ENCODE measurements at places on chromosomes 1 and 21. TPM values are rescaled to one million over a fixed set of nuclear protein-coding genes. Genes with fewer than 3 reads are reported as not detected.

DNA sequence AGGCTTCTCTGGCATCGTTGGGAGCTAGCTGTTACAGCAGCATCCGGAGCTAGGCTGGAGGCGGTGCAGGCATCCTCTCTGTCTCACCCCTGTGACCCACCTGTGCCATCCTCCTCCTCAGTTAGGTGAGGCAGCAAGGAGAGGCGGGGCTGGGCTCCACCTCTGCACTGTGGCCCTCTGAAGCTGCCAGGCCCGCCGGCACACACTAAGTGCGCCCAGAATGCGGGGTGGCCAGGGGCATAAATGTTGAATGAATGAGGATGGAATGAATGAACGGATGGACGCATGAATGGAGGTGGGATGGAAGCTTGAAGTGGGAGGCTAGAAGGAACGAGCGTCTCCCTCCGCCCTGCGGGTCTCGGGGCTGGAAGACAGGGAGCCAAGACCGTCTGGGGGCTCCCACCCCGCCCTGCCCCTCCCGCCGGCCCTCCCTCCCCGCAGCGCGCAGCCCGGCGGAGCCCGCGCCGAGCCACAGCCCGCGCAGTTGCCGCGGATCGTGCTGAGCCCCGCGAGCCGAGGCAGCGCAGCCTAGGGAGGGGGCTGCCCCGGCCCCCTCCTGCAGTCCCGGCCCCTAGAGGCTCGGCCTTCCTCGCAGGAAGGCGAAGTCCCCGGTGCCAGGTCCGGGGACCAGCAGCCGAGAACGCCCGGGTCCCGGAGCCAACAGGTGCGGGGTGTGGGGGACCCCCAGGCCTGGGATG, at the start of gene HCRTR1:
Gene HCRTR1 (plus strand): TSS at position 472 of the 698 bp plus-strand sequence. CDS start 1,504 bp downstream, outside the sequence.
- no peaks in the 10 kb centered on the region for H3K4me1 ChIP-seq
- H3K27me3 ChIP-seq: no peaks in the 10 kb centered on the region
- peak within 1 kb of the TSS; percentile 59 for H3K4me3 ChIP-seq
- no peaks in the 10 kb centered on the region for H3K36me3 ChIP-seq
- no peak for DNase-seq

DNA sequence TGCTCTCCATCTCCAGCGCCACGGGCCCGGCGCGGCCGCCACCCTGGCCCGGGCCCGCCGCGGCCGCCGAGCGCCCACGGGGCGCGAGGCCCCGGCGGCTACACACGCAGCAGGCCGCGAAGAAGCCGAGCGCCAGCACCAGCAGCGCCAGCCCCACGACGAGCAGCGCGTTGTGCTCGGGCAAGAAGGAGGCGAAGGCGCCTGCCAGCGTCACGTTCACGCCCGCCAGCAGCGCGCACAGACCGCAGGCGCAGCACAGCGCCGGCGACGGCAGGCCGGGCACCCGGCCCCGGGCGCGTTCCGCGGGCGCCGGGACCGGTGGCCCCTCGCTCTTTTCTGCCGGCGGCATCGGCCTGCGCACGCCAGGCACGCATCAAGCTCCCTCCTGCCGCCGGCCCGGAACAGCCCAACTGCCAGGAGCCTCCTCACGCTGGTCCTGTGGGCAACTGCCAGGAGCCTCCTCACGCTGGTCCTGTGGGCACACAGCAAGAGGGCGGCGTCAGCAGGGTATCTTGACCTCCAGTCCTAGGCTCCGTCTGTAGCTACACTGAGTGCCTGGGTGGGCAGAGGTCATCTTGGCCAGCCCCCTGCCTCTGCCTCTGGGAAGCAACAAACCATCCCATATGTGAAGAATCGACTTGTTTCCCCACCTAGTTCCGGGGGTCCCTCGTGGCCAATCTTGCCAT, 18.1 kb downstream of the KNCN start:
- H3K4me1 ChIP-seq: no peaks in the 10 kb centered on the region
- H3K27me3 ChIP-seq: no peaks in the 10 kb centered on the region
- peak overlapping the region; percentile 34 for H3K4me3 ChIP-seq
- DNase-seq: no peak
- no peak overlapping the region for H3K27ac ChIP-seq

AVPR1B gene
- total RNA-seq: not detected

GRCh38 chr1:221414772-221415539, 326.9 kb downstream of the DUSP10 start:
- H3K36me3 ChIP-seq: no peaks in the 10 kb centered on the region
- no peaks in the 10 kb centered on the region for H3K4me1 ChIP-seq
- no peak for DNase-seq
- H3K27me3 ChIP-seq: no peaks in the 10 kb centered on the region
- H3K4me3 ChIP-seq: no peak overlapping the region

- no peaks in the 10 kb centered on the region for H3K4me1 ChIP-seq
- no peaks in the 10 kb centered on the region for H3K36me3 ChIP-seq
- DNase-seq: no peak
- H3K27ac ChIP-seq: no peak overlapping the region
- no peak overlapping the region for H3K4me3 ChIP-seq
Measured at GRCh38 chr1:87935130-87935529, 606.5 kb downstream of the LMO4 start.

SLC35E2B gene
- 26.1 TPM for total RNA-seq

DNA sequence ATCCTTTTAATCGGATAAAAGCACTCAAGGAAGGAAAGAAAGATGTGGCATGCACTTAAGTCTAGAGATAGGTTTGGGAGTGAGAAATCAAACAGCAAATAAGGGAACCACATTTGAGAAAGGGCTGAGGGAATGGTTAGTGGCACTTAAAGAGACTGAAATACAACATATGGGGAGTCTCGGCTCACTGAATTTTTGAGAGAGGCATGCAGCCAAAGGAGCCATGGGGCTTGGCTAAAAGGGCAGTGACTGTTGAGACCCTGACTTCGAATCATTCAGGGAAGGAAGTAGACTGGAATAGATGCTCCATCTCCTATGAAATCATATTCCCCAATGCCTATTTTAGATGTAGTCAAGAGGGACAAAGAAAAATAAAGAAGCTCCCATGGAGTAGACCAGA, 58.3 kb upstream of the HAO2 start:
- H3K4me3 ChIP-seq: no peak overlapping the region
- DNase-seq: no peak
- no peaks in the 10 kb centered on the region for H3K27me3 ChIP-seq

DNA sequence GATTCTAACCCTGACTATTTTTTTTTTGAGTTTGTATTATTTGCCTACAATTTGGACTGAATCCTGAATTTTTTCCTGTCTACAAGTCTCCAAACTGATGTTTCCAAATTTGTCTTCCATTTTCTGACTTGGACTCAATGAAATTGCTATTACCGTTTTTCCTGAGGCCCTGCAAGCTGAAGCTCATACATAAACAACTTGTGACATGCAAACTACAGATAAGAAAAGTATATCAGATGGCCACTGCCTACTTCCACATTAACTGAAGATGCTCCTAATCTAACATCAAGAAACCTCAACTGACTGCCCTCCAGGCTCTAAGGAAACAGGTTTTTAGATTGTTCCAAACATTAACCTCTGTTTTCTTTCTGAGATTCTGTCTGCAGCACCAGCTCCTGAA, 51.1 kb upstream of the KLHDC7A start:
- H3K36me3 ChIP-seq: no peaks in the 10 kb centered on the region
- no peak overlapping the region for H3K4me3 ChIP-seq
- no peak overlapping the region for H3K27ac ChIP-seq
- DNase-seq: no peak

DNA sequence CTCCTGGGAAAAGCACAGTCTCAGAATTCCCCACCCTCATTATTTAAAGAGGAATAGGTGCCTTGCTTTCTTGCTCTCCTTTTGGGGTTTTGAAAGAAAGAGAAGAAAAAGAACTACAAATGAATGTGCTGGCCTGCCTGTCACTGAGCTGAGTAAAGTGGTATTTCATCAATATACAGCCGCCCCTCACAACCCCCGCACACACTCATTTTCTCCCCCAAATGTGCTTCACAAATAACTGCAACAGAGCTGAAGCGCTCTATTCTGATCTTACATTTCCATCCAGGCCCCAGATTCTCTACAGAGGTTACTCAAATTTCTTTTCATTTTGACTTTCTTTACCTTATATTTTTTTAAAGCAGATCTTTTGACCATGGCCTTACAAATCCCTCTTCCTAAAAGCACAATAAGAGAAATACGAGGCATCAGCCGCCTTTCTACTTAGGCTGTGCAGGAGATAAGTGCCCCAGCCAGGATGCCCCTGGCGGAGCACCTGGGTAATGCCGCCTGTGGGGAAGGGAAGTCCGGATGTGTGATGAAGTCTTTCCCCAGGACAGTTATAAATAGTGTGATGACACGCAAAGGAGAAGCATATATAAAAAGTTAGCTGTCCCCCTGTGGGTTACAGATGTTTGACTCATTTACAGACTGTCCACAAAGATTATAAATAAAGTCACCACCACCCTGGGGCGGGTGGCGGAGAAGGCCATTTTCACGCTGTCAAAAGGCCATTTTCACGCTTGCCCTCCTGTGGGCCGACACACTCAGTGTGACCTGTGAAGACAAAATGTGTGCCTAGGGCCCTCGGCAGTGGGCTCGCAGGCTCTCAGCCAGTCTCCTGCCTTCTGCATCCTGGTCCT, 6.5 kb downstream of the KCNN3 start:
- no peaks in the 10 kb centered on the region for H3K36me3 ChIP-seq
- H3K27me3 ChIP-seq: peaks cover 2% of the 10 kb centered on the region
- no peak overlapping the region for H3K4me3 ChIP-seq
- peak; percentile 57 for DNase-seq
- no peaks in the 10 kb centered on the region for H3K4me1 ChIP-seq

TRIM67 gene
- total RNA-seq: 0.58 TPM

DNA sequence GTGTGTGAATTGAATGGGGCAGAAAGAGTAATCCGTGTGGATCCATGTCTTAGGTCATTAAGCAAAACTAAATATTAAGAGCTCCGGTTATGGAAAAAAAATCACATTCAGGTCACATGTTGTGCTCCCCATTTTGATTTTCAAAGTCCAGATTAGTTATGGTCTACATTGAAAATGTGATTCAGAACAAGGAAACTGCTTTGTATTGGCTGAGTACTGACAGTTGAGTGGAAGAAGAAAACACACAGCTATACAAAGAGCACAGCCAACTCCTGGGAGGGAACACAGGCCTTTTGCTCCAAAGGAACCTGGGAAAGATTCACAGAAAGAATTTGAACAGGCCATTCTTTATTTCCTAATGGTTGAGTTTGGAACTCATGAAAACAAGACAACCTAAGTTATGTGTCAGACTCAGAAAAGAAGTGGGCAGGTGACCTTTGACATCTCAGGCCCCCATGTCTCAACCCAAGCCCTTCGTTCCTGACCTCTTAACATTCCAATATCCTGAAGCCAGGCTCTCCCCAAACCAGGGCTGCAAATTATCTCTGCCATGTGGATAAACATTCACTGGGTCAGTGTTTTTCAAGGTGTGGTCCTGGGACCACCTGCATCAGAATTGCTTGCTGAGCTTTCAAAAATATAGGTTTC, 159.3 kb upstream of the LMO4 start:
- no peaks in the 10 kb centered on the region for H3K4me1 ChIP-seq
- H3K36me3 ChIP-seq: no peaks in the 10 kb centered on the region
- no peak overlapping the region for H3K27ac ChIP-seq
- DNase-seq: no peak

GRCh38 chr21:28181730-28182129, 810.9 kb downstream of the LTN1 start:
- DNase-seq: no peak
- H3K27me3 ChIP-seq: no peaks in the 10 kb centered on the region
- no peak overlapping the region for H3K4me3 ChIP-seq

DNA sequence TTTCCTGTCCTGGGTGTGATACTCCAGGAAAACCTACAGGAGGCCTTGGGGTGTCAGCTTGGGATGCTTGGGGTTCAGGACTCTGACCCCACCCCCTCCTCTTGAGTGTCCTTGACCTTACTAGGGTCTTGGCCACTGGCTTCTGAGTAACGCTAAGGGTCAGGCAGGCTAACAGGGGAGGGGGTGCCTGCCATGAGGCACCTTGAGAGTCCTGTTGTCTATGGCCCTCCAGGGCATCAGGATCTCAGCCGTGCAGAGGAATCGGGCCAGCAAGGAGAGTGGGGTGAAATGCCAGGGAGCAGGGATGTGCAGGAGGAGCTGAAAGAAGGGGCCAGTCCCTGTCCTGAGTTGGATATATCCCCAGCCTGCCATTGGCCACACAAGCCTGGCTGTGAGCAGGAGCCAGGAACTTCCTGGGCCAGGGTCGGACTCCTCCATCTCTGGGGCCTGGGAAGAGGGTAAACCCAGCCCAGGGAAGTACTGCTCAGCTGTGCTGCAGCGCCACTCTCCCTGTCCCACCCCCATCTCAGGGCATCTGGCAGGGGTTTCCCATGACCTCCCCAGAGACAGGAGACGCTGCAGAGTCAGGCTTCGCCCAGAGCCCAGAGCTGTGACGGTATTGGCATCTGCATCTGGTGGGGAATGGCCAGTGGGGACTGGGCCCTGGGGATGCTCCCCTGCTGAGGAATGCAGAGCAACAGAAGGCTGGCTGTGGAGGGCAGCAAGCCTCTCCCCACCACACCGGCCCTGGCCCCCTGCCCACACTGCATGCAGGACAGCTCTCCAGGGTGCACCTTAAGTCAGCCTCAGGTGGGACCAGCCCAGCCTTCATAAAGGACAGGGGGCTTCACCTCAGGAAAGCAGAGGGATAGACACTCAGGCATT, 6.3 kb downstream of the KIF21B start:
- H3K36me3 ChIP-seq: no peaks in the 10 kb centered on the region
- H3K27ac ChIP-seq: no peak overlapping the region
- peaks cover 16% of the 10 kb centered on the region for H3K4me1 ChIP-seq
- no peak overlapping the region for H3K4me3 ChIP-seq
- no peaks in the 10 kb centered on the region for H3K27me3 ChIP-seq

DNA sequence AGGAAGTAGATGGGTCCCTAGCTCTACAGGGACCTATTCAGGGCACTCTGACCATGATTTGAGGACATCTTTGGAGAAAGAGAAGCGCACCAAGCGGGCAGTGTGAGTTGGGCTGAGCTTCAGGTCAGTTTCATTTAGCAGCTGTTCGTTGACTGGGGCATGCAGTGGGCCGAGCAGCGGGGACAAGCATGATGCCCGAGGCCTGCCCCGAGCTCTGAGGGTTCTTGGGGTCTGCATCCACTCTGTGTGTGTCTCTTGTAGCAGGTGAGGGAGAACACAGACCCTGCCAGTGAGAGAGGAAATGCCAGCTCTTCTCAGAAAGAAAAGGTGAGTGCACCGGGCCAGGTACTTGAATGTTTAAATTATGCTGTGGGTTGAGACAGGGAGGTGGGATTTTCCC, 5.4 kb downstream of the THAP3 start:
- H3K27ac ChIP-seq: no peak overlapping the region
- H3K4me1 ChIP-seq: no peaks in the 10 kb centered on the region
- H3K27me3 ChIP-seq: no peaks in the 10 kb centered on the region
- DNase-seq: no peak
- no peak overlapping the region for H3K4me3 ChIP-seq

DNA sequence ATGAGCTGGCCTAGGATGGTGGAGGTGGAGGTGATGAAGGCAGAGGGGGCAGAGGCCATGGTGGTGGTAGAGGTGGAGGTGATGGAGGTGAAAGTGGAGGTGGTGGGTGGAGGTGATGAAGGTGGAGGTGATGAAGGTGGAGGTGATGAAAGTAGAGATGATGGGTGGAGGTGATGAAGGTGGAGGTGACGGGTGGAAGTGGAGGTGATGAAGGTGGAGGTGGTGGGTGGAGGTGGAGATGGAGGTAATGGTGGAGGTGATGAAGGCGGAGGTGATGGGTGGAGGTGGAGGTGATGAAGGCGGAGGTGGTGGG, 19.7 kb upstream of the NPHP4 start:
- H3K27me3 ChIP-seq: no peaks in the 10 kb centered on the region
- DNase-seq: no peak
- H3K4me1 ChIP-seq: peaks cover 16% of the 10 kb centered on the region
- no peak overlapping the region for H3K27ac ChIP-seq
- H3K36me3 ChIP-seq: no peaks in the 10 kb centered on the region

Data from Caco-2 (cell line).